NCI-H460 (cell line): ENCODE measurements at places on chromosomes 7 and 10.
A peak's percentile ranks its signal among the peaks of the same experiment; 100 is the strongest.

- DNase-seq = peak; percentile 65
These were observed 745.1 kb upstream of the LRRTM3 start for GRCh38 chr10:66180581-66181318.

GRCh38 chr10:17836942-17837341 is 27.8 kb downstream of the MRC1 start:
- peak; percentile 9 for DNase-seq

- no peak for DNase-seq
These were observed 112.2 kb downstream of the SEMA3C start for GRCh38 chr7:80806663-80807062.

GRCh38 chr10:102802920-102803534 is 34.2 kb downstream of the CYP17A1 start:
- DNase-seq = no peak

GRCh38 chr7:134548877-134549276 is at the start of gene AKR1B15:
Gene AKR1B15 (plus strand): TSS chr7:134549110. CDS start chr7:134564620, 15,510 bp downstream.
- DNase-seq = peak; percentile 46
